Activated T-helper 1 cell treated with Interleukin-2 at 50 U/mL for 16 hours (primary cell): ENCODE measurements at places on chromosomes 11 and 22.

DNA sequence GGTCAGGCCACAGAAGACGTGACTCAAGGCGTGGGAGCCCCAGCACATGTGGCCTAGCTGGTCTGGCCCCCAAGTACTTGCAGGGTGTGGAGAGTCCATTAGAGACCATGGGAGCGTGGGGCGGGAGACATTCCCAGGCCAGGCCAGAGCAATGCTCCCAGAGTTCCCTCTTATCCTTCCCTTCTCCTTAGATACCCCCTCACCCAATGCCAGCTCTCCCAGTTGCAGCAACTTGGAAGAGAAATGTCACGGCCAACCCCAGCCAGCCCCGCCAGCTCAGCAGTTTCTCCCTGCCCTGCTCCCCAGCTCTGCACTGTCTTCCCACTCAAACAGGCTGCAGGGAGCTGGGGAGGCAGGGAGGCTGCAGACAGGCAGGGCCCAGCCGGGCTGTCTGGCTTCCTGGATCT is 65.4 kb upstream of the TSPAN18 start:
- no peak for DNase-seq

- DNase-seq = no peak
Observed at GRCh38 chr11:66418168-66418985, 2.5 kb upstream of the NPAS4 start.

DNA sequence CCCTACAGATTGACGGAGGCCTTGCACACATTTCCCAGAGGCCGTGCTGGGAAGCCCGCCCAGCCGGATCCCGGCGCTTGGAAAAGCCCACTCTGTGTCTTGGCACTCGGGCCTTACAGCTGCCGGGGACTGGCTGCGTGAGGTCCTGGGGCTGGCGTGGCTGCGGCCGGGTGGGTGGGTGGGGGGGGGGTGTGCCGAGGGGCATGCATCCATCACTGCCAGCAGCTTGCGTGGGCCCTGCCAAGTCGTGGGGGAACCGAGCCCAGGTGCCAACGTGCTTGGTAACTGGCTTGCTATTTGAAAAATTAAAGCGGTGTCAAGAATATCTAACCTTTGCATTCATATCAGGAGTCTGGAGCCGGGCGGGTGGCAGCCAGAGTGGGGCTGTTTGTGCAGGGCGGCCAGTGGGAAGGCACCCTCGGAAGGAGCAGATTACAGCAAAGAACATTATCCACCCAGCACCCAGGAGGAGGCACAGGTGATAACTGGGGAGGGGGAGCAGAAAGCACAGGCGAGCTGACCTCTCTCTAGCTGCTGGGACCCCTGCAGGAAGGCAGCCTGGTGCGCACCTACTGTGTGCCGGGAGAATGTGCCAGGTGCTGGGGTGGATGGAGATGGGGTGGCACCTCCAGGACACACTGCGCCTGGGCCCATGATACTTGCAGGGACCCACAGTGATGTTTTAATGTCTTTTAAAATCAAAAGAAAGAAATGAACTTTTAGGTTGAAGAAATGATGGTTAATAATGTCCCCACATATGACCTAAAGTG is 28.5 kb upstream of the SMIM38 start:
- no peak for DNase-seq

- no peak for DNase-seq
Observed at GRCh38 chr11:15941206-15941770, 415.1 kb downstream of the SOX6 start.

- DNase-seq = no peak
Observed at GRCh38 chr22:29801153-29801552, 34.0 kb downstream of the UQCR10 start.

- DNase-seq = no peak
Observed at GRCh38 chr22:39689421-39689820, 118.9 kb downstream of the CACNA1I start.

GRCh38 chr11:17403980-17404759 is 15.7 kb upstream of the KCNJ11 start:
- no peak for DNase-seq

DNA sequence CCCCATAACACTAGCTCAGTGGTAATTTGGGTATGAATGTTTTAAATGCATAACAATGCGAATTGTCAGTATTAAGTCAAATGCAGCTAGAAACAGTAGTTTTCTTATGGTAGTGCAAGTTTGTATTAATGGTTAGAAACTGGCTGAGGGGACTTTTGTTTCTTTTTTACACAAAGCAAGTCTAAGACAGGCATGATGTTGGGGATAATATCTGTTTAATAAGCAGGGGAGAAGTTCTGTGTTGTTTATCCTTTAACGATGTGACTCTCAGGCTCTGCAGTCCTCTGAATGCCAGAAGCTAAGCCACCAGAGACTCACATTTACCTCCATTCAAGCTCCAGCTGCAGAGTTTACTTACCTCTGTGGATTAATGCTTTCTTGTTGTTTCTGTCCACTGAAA is 67.8 kb downstream of the SYT9 start:
- DNase-seq = no peak

GRCh38 chr22:45496451-45496941 is 6.2 kb upstream of the FBLN1 start:
- no peak for DNase-seq

GRCh38 chr11:117062498-117062897 is 35.7 kb downstream of the SIK3 start:
- DNase-seq = no peak

DNA sequence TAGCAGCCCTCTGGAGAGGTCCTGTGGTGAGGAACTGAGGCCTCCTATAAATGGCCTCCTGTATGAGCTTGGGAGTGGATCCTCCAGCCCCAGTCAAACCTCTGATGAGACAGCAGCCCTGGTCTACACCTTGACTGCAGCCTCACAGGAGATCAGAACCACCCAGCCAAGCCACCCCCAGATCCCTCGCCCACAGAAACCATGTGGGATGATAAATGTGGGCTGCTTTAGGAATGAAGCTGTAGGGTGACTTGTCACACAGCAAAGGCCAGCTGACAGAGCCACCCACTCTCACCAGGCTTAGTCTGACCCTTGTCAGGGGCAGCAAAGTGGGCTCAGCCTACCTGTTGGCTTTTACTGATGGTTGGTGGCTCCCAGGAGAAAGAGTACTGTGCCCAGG is 6.5 kb upstream of the KCNQ1OT1 start:
- DNase-seq = no peak

- no peak for DNase-seq
Observed at GRCh38 chr22:25564979-25565677, 653 bp downstream of the GRK3 start.

DNA sequence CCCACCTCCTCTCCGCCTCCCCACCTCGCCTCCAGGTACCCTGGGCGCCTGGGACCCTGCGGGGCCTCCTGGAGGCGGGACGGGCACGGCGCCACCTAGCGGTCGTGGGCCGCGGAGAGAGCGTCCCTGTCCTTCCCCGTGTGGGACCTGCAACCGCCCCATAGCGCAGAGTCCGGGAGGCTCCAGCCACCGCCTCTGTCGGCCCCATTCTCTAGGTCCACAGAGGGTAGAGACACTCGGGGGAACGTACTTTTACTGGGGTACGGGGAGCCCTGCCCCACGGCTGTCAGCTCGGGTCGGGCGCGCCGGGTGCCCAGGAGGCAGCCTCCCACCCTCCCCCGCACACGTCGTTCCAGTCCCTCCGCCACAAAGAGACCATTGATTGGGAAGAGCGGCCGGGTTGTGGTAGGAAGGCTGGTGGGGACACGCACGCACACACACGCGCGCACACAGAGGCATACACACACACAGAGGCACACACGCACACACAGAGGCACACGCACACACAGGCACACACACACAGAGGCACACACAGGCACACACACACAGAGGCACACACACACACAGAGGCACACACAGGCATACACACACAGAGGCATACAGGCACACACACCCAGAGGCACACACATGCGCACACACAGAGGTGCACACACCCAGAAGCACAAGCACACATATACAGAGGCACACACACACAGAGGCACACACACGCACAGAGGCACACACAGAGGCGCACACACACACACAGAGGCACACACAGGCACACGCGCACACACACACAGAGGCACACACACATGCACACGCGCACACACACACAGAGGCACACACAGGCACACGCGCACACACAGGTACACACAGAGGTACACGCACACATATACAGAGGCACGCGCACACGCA is 12.6 kb upstream of the NECTIN1 start:
- peak; percentile 37 for DNase-seq

DNA sequence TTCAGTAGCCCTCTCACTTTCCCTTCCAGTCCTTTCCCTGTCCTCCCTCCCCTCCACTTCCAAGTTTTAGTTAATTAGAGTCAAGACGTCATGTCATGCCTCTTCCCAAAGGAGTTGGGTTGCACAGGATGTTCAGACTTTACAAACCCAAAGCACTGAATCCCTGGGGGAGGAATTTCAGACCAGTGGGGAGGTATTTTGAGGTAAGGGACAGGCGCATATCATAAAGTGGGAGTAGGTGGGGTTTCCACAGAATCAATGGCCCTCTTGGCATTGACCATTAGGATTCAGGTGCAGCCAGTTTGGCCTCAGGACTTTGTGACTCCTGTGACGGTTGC is 733 bp upstream of the ACP2 start:
- DNase-seq = no peak

GRCh38 chr11:131371791-131372104 is 1.3 kb downstream of the NTM start:
- DNase-seq = no peak

DNA sequence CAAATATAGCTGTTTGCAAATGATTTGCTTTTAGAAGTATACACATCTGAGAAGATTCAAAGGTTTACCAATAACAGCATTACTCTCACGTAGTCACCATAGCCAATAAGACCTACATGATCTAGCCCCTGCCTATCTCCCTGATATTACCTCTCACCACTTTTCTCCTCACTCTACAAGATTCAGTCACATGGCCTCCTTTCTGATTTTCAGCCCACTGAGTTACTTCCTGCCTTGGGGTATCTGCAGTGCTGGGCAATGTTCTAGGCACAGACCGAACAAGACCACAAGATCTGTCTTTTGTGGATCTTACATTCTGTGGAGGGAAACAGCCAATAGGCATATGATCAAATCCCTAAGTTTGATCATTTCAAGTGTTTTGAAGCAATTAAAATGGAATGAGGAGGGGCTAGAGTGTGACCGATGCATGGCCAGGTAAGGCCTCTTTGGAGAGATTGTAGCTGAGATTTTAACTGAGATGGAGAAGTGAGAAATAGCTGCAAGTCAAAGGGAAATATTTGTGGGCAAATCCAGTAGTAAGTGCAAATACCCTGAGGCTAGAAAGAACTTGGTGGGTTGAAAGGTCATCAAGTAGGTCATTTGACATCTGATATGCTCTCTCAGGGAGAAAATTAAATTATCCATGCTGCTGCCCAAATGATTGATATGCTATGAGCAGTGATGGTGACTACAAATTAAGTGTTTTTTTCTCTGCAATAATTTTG is 43.1 kb downstream of the ARL14EP start:
- DNase-seq = no peak

GRCh38 chr22:39405346-39406085 is 5.9 kb downstream of the TAB1 start:
- DNase-seq = no peak

- no peak for DNase-seq
Observed at GRCh38 chr11:541433-541885, 4.1 kb downstream of the LRRC56 start.

- no peak for DNase-seq
Observed at GRCh38 chr11:77386178-77386577, 84.7 kb upstream of the GDPD4 start.

DNA sequence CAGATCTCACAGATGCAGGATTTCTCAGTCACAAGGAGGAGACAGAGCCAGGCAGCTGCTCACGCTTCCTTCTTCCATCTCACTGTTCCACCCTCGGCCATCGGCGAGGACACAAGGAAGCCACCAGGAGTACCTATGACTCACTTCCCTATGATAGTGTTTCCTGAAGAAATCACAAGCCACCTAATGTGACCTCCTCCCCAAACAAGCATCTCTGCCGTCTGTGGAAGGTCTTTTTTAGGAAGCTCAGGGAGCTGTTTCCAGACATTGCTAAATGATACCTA is 672.7 kb downstream of the TBC1D22A start:
- DNase-seq = no peak

- no peak for DNase-seq
Observed at GRCh38 chr11:61023966-61024295, 52.5 kb downstream of the CD6 start.
